T-helper 2 cell (primary cell): ENCODE measurements at places on chromosomes 11 and 22.

GRCh38 chr22:27088026-27088425 lies 430.6 kb downstream of the MIAT start:
- no peak for DNase-seq

DNA sequence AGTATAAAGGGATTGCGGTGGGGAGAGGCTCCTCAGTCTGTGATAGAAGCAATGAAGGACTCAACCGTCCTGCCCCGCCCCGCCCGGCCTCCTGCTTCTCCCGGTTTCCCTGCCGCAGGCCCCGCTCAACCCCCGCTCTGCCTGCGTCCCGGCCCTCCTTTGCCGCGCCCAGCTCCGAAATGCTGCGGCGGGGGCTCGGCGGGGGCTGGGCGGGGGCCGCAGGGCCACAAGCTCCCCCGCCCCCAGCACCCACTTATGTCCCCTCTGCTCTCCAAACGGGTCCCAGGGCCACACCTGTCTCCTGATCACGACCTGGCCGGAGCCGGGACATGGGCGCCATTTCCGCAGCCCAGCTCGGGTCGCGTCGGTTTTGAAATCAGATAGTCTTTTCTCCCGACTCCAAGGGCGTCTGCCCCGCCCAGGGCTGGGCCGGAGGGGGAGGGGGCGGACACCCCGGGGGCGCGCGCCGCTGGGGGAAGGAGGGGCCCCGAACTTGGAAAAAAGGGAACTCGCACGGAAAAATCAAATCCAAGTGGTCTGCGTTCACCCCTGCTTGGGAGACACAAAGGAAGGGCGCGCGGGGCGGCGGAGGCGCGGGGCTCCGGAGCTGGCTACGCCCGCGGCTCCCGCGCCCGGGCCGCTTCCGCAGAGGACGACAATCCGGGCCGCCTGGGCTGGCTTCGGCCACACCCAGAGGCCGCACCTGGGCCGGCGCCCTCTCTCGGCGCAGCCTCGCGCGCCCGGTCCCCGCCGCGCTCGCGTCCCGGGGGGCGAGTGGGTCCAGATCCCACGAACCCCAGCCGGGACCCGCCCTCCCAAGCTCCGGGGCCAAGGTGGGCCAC lies 70.6 kb upstream of the EP300 start:
- DNase-seq = peak; percentile 34

DNA sequence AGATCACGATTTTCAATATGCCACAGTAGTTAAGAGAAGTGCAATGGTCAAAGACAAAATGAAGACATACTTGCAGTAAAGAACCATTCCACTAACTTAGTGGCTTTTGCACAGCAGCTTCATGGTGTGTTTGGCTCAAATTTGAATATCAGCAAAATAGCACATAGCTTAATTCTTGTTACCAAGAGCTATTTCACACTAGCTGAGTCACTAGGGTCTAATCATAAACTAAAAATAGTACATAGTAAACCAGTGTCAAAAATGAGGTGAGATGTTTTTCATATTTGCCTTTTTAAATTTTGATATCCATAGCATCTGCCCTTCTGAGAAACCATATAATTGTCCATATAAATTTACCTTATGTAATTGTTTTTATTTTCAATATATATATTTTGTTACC lies 325.0 kb upstream of the LUZP2 start:
- no peak for DNase-seq

- no peak for DNase-seq
These were observed 72.0 kb upstream of the DDI1 start for GRCh38 chr11:103964390-103964789.

- no peak for DNase-seq
These were observed 58.6 kb downstream of the NUP98 start for GRCh38 chr11:3738723-3739122.

GRCh38 chr11:2272946-2273280 lies 2.5 kb upstream of the ASCL2 start:
- no peak for DNase-seq

- no peak for DNase-seq
These were observed 11.2 kb downstream of the KREMEN1 start for GRCh38 chr22:29083933-29084591.

GRCh38 chr11:107549954-107550285 lies 15.6 kb downstream of the ALKBH8 start:
- DNase-seq = no peak

DNA sequence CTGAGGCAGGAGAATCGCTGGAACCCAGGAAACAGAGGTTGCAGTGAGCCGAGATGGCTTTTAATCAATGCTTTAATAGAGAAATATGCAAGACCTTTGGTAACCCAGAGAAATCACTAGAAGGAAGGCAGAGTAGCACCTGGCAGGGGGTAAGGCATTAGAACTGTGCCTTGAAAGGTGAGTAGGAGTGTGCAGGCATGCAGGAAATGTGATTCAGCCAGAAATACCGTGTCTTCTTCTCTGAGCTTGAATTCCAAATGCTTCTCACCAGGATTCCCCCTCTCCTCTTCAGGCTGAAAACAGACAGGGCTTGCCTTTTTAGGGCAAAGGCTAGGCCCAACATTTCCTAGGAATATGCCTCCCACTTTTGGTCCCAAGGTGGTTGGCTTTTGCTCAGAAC lies 51.0 kb downstream of the OR4D9 start:
- no peak for DNase-seq

- no peak for DNase-seq
These were observed 735.0 kb downstream of the BRD1 start for GRCh38 chr22:49092716-49093115.

- peak; percentile 54 for DNase-seq
These were observed 42.0 kb upstream of the CXCR5 start for GRCh38 chr11:118841469-118842242.

- no peak for DNase-seq
These were observed 24.7 kb downstream of the GNAZ start for GRCh38 chr22:23094695-23095681.

DNA sequence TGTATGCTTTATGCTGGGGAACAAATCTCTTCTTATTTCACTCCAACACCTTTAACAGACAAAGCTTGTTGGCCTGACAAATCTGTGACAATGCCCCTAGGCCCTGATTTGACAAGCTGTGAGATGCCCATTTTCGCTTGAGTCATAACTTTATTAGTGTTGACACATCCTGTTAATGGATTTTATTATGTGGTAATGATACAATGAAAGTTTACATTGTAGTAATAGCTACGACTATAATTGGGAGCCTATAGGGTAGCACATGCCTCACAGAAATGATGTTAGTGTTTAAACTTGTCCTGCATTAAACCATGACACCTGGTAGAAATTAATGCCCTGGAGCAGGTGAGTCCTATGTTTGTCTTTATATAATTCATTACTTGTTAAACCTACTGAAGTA lies 3.3 kb upstream of the MMP10 start:
- DNase-seq = no peak

- no peak for DNase-seq
These were observed 54.5 kb downstream of the GAB2 start for GRCh38 chr11:78363024-78363619.

GRCh38 chr11:121039971-121040613 lies 16.2 kb downstream of the TBCEL start:
- DNase-seq = no peak

DNA sequence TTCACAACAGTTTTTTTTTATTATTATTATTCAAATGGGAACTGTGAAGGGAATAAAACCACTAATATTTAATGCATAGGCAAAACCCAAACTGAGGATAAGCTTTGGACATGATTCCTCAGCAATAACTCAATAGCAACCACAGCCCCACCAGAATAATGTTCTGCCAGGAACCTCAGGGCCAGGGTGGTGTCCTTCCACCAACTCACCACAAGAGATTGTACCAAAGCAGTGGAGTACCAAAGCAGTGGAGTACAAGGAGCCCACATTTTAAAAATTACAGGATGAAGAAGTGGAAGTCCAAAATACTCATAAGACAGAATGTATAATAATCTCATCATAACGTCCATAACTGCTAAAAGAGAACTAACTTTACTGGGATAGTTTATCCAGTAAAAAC lies 32.5 kb upstream of the FZD4 start:
- no peak for DNase-seq

DNA sequence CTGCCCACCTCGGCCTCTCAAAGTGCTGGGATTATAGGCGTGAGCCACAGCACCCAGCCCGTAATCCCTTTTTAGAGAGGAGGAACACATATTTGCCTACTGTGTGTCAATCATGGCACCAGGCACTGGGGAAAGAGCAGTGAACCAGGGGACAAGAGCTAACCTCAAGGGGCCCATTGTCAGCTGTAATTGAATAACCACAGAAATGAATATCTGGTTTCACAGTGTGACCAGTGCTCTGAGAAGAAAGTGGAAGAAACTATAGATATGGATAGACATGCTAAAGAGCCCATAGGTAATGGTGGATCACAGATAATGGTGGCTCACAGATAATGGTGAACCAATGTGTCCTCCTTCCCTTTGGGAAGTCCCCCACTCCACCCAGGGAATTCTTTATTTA lies 8.6 kb upstream of the KCTD14 start:
- no peak for DNase-seq

- no peak for DNase-seq
These were observed 139.2 kb downstream of the WNT11 start for GRCh38 chr11:76067099-76067498.

DNA sequence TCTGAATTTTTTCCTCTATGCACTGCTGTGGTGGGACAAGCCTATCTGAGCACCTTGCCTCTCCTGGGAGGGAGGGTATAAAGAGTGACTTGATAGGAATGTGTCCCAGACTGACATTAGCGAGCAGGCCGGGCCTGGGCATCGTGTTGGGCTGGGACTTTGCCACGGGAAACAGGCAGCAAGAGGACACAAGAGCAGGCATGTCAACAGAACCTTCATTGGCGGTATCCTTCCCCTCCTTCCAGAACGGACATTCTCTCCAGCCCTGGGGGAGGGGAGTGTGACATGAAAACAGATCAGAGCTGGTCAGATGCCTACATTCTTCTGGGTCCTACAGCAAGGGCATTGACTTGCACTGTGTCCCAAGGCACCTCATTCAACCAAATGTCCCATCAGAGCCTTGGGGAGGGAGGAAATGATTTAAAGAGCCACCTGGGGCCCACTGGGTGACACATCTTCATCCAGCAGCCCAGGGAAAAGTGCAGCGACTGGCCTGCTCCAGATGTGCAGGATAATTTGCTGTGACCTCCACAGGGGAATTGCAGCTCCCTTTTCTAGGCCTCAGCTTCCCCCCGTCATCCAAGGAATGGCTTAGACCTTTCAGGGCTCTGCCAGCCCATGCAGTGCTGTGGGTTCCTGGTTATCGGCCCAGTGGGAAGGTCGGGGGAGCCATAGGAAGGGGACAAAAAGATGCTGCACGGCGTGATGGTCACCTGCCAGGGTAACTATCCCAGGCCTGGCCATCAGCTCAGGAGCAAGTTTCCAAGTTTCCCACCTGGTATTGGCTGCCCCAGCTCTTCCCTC lies 21.8 kb upstream of the UVRAG start:
- no peak for DNase-seq

- DNase-seq = no peak
These were observed 23.3 kb upstream of the FAR1 start for GRCh38 chr11:13644997-13645687.

DNA sequence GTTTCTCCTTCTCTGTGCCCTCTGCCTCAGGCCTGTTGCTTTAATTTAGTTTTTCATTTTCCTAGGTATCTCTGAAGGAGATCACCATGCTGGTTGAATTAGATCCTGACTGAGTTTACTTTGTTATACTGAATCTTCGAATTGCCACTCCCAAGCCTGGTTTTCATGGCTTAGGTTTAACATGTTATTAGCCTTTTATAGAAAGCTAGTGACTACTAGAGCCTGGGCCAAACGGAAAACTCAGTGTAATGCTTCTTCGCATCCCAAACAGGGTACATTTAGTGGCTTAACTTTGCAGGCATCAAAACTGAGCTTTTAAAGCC lies 3.6 kb downstream of the CRKL start:
- DNase-seq = no peak

DNA sequence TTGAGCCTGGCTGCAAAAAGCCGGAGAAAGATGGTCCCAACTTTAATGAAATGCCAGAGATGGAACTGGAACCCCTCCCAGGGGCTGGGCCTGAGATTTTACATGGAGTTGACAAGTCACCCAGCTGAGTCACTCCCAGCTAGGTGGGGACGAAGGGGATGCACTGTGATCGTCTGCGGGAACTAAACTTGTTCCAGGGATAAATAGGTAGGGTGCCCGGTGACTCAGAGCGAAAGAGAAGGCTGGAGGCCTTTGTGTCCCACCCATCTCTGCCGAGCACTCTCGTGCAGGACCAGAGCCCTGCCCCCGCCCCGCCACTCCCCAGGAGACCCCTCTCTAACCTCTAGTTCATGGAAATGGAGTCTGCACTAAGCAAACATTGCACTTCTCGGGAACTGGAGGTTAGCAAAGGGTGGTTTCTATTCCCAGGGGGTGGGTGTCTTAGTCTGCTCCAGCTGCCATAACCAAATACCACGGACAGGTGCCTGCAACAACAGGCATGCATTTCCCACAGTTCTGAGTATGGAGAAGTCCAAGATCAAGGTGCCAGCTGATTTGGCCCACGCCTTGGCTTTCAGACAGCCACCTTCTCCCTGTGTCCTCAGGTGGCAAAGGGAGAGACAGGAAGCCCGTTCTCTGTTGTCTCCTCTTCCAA lies 60.7 kb upstream of the FADD start:
- DNase-seq = no peak

GRCh38 chr11:46238078-46238966 lies 39.1 kb upstream of the CREB3L1 start:
- peak; percentile 37 for DNase-seq

- DNase-seq = no peak
These were observed 2.2 kb upstream of the MRGPRG start for GRCh38 chr11:3220521-3221407.

DNA sequence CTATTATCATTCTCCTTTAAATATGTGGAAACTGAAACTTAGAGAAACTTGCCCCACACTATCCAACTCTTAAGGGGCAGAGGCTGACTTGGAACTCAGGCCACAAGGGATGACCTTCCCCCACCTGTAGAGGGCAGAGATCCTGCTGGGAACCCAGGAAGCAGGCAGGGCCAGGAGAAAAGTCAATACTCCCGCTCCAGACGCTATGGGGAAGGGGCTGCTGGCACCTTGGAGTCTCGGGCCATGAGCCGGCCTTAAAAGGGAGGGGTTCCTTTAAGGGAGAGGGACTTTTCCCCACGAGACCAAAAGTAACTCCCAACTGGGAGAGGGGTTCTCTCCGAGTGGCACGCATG lies 620 bp upstream of the ANO5 start:
- DNase-seq = no peak
